Right renal cortex interstitium (tissue), 3 donors: ENCODE measurements at places on chromosomes 1 and 21. TPM values are rescaled to one million over a fixed set of nuclear protein-coding genes. Genes with fewer than 3 reads are reported as not detected.

GRCh38 chr21:16676391-16676790 lies 836.5 kb upstream of the CXADR start:
- DNase-seq = no peak

- DNase-seq = no peak
These were observed 3.3 kb downstream of the NCMAP start for GRCh38 chr1:24558902-24559791.

DNA sequence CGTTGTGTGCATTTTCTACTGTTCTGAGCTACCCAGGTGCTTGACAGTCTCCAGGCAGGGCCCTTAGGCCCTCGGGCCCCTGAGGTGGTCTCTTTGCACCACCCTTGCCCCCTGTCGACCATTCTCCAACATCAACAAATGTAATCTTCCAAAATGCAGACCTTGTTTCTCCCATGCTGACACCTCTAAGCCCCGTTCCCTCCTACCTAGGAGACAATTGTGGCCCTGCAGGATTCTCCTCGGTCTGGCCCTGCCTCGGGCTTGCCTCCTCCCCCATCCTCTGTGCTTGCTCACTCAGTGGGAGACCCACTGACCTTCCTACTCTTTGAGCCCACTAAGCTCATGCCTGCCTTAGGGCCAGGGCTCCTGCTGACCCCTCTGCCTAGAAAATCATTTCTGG lies 104.2 kb upstream of the TARDBP start:
- no peak for DNase-seq

- DNase-seq = no peak
These were observed 63.9 kb downstream of the WDR64 start for GRCh38 chr1:241715956-241716355.

GRCh38 chr1:207424570-207425131 lies 29.5 kb upstream of the CR2 start:
- no peak for DNase-seq

GRCh38 chr1:185157599-185158412 lies 839 bp downstream of the SWT1 start:
- DNase-seq = no peak

- no peak for DNase-seq
These were observed 177.8 kb downstream of the EDEM3 start for GRCh38 chr1:184576822-184577221.

The PIK3R3 gene
- polyA plus RNA-seq = 32.3 TPM

The HJV gene
- polyA plus RNA-seq = 0.16 TPM

The OR2T2 gene
- polyA plus RNA-seq = not detected

The FAM72A gene
- polyA plus RNA-seq = 5.6 TPM
